ENCODE measurements at places on chromosomes 12 and 14.

GRCh38 chr12:110254971-110255540, 26.0 kb upstream of the ATP2A2 start:
- no peak for DNase-seq

DNA sequence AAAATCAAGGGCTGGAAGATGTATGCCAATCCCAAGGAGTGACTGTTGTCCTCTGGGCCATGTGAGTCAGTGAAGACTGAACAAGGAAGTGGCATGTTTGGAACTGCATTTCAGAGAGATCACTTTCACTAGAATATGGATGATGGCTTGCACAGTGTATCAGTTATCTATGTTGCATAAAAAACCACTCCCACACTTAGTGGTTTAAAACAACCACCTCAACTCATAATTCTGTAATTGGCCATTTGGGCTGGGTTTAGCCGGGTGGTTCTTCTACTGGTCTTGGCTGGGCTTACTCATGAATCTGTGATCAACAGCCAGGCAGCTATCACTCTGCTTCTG, 15.4 kb downstream of the BDKRB1 start:
- DNase-seq = no peak

GRCh38 chr12:104764225-104765091, 193.6 kb downstream of the SLC41A2 start:
- DNase-seq = no peak

DNA sequence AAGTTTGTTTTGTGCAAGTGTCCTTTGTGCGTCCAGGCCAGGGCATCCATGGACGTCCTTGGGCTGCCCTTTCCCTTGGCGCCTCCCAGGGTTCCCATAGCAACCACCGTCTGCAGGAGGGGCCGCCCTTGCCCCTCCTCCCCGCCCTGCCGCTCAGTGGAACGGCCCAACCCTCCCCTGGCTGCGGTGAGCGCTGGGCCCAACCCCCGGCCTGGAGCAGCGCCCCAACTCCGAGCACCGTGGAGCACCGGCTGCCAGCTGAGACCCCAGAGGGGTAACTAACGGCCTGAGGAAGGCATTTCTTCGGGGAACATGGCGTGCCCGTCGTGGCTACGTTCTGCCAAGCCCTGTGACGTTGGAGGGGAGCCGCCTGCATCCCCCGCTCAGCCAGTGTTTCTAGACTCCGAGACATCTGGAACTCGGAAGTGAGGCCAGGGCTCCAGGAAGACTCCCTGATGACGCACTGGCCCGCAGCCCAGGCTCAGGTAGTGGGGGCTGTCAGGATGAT, 5.3 kb upstream of the ACACB start:
- peak; percentile 96 for DNase-seq

DNA sequence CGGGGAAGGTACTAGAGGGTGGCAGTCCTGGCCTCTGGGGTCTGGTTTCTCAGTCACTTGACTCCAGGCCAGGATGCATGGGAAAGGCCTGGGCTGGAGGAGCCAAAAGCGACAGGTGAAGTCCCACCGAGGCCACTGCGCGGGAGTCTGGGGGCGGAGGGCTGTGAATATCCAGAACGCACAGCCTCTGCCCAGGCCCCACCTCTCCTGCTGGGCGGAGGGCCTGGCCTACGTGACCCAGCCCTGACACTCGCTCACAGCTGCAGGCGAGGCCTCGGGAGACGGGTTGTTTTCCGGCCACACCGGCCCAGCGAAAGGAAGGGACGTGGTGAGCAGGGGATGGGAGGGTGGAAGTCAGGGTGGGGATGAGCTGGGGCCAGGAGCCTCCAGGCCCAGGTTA, 91.2 kb downstream of the RFLNA start:
- no peak for DNase-seq

DNA sequence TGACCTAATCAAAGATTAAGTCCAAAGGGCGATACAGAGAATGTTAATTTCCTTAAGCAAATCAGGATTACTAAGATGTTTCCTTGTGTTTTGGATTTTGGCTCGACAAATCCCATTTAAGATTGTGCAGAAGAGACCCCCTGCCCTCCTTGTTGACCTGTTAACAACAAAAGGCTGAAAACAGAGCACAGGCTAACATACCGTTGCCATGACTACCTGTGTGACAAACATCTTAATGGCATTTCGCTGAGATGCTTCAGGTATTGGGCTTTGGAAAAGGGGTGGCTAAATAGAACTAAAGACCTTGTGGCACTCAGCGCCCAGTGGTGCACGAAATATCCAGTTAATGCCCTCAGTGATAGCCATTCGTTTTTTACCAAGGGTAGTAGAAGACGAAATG, 1532.3 kb upstream of the TMEM132C start:
- DNase-seq = no peak

GRCh38 chr14:93163564-93163963, 21.1 kb downstream of the MOAP1 start:
- no peak for DNase-seq

DNA sequence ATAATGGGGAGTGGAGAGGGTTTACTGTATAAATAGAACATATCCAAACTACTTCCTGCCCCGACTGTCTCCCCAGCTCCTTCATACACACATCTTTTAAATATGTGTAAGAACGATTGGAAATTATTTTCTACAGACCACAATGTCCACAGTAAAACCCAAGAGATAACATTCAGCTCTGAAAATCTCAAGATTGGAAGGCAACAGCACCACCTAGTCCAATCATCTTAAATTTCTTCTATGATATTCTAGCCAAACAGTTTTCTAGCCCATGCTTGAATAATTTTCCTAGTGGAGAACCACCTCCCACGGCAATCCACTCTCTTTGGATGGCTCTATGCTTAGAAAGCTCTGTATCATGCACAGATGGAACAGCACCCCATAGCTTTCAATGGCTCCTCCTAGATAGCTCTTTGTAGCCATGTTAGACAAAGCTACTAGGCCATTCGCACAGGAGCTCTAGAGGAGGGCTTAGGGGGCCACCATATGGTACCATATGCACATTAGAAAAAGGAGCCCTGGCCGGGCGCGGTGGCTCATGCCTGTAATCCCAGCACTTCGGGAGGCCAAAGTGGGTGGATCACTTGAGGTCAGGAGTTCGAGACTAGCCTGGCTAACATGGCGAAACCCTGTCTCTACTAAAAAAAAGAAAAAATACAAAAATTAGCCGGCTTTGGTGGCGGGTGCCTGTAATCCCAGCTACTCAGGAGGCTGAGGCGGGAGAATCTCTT, 18.1 kb downstream of the VDR start:
- no peak for DNase-seq

GRCh38 chr14:102262929-102263462, 42.0 kb downstream of the MOK start:
- no peak for DNase-seq

GRCh38 chr12:6827437-6827911, 733 bp upstream of the P3H3 start:
- peak; percentile 86 for DNase-seq

DNA sequence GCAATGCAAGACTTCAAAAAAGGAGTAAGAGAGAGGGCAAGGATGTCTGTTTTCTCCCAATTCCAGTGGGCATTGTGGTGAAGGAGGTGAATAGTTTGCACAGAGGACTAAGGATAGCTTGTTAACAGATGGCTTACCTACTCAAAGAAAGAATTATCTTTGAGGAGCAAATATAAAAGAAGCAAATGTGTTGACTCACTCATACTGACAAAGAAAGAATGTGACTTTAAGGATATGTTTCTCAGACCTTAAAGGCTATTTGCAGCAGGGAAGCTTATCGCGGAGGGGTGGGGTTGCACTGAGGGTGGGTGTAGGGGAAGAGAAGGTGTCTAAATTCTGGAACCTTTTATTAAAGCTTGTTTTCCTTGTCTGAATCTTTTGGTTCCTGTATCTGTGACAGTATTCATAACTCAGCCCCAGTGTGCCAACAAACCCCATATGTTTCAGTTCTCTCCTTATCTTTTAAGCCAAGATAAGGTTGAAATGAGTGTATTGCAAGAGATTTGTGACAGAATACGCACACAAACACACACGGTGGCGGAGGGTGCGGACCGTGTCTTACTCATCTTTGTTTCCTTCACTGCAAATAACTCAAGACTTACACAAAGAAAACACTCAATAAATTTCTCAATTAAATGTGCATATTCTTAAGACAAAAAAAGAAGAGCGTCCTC, 146.4 kb upstream of the ARID2 start:
- DNase-seq = peak; percentile 43

DNA sequence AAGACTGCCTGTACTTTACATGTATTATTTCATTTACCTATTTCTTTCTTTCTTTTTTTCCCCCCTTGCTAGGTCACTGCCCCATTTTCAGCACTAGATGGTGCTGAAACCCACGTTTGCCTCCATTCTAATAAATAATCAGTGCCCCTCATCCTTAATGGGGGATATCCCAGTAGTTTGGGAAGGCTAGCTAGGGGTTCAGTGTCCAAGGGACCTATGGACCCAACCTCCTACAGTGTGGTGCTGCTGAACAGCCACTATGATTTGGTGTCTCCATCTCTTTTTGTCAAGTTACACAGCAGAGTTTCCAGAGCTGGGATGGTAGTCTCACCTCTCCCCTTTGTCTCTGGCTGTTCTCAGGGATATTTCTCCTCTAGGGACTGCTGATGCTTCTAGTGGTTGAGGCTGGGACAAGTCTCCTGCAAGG, 6.5 kb upstream of the HCFC2 start:
- no peak for DNase-seq

DNA sequence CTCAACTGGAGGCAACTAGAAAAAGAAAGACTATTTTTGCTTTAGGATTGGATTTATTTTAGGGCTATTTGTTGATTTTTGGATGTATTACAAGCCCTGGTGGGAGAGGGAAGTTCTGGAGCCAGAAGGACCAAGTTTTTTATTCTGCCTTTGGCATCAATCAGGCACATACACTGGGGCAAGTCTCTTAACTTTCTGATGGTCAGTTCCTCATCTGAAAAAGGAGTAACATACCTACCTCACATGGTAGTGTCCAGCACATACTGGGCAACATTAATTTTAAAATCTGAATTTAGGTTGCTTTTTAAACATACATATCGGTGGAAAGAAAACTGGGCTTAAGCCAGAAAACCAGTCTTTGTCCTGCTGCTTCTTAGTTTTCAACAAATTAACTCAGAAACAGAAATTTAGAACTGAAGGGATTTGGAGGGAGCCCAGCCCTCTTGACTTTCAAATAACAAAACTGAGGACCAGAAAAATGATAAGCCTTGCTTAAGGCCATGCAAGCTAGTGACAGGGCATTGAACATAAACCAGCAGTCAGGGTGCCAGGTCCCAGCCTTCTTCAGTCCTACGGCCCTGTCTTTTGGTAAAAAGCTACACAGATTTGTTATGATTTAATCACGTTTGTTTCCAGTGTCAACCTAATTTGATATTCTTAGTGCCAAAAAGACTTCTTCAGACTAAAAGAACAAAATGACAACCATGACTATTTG, 90.2 kb upstream of the SLC38A2 start:
- no peak for DNase-seq

DNA sequence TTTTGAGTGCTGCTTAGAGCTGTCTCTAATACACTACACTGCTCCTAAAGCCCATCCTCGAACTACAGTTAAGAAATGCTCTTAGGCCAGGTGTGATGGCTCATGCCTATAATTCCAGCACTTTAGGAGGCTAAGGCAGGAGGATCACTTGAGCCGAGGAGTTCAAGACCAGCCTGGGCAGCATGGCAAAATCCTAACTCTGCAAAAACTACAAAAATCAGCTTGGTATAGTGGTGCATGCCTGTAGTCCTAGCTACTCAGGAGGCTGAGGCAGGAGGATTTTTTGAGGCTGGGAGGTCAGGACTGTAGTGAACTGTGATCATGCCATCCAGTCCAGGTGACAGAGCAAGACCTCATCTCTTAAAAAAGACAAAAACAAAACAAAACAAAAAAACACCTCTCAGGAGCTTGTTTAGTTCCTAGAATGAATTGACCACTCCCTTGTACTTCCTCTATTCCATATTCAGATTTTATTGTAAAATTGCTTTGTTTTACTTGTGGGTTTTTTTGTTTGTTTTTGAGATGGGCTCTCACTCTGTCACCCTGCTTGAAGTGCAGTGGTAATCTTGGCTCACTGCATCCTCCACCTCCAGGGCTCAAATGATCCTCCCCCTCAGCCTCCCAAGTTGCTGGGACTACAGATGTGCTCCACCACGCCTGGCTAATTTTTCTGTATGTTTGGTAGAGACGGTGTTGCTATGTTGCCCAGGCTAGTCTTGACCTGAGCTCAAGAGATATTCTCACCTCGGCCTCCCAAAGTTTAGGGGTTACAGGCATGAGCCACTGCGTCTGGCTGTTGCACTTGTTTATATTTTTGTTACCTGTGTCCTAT, 13.6 kb downstream of the MDM2 start:
- no peak for DNase-seq

DNA sequence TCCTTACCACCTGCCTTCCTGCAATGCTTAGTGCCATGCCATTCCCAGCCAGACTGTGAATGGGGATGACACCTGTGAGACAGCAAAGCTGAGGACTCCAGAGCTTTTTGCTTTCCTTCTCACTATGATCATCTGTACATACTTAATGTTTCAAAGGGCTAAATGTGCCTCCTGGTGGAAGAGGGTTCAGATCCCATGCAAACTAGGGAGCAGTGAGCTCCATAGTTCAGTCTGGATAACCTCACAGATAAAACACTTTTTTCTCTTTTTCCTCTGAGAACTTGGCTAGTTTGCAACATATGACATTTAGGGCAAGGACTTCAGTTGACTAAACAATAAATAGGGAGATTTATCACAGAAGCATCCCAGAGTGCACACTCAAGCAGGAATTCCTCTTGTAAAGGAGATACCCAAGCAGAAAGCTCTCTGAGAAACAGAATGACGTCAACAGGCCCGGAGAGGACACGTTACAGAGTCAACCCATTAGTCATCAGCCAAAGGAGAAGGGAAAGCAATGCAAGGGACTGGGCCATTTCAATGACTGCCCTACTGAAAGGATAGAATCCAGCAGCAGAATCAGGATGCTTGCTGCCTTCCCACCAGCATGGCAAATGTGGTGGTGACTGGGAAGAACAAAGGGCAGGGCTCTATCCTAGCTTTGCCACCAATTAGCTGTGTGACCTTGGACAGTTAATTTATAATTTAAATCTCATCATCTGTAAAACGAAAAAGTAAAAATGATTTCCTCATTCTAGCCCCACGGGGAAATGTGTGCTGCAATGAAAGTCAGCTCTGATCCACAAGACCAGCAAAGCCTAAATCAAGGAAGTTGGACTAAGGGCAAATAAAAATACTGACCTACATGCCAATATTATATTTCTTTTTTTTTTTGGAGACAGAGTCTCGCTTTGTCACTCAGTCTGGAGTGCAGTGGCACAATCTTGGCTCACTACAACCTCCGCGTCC, 80.8 kb upstream of the ACTN1 start:
- no peak for DNase-seq

DNA sequence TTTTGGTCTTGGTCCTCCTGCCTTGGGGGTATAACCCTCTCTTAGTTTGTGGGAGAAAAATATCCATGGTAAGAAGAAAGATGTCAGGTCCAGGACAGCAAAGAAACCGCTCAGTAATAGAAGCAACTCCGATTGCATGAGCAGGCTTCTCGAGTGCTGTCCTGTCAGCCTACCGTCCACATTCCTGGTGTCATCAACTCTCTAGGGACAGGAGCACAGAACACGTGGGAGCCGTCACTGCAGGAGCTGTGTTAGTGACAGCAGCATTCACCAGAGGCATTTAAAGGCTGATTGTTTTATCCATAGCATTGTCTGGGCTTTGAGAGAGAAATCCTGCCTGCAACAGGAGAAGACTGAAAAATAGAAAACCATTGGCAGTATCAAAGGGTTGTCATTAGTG, 244.2 kb downstream of the CACNA1C start:
- DNase-seq = no peak
